ENCODE measurements at places on chromosomes 3 and 15.

- no peaks in the 10 kb centered on the region for H3K36me3 ChIP-seq
- H3K4me1 ChIP-seq, result no peaks in the 10 kb centered on the region
- H3K27ac ChIP-seq, result no peak overlapping the region
- DNase-seq, result no peak
These were observed 233.0 kb upstream of the SATB1 start for GRCh38 chr3:18657858-18658820.

DNA sequence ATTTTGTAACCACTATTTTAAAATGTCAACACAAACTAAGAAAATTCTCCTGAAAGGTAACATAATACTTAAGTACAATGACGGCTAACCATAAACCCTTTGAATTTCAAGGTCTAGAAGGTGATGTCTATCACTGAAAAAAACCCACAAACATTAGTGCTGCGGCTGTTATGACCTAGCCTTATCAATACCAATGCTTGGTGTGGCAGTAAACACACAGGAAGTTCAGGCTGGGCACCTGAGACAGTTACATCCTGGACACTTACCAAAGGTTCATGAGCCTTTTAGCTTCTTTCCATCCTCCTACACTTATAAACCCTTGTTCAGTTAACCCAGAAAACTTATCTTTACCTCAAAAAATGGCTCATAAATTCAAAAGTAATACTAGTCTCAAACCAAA lies 5.8 kb downstream of the HSPBAP1 start:
- H3K4me3 ChIP-seq, result no peak overlapping the region
- H3K36me3 ChIP-seq, result no peaks in the 10 kb centered on the region
- no peak for DNase-seq

- peak; percentile 16 for DNase-seq
- H3K27ac ChIP-seq, result no peak overlapping the region
- H3K4me3 ChIP-seq, result no peak overlapping the region
- no peaks in the 10 kb centered on the region for H3K4me1 ChIP-seq
- H3K36me3 ChIP-seq, result no peaks in the 10 kb centered on the region
- H3K27me3 ChIP-seq, result no peaks in the 10 kb centered on the region
These were observed 173.5 kb downstream of the ABHD5 start for GRCh38 chr3:43863966-43864933.

DNA sequence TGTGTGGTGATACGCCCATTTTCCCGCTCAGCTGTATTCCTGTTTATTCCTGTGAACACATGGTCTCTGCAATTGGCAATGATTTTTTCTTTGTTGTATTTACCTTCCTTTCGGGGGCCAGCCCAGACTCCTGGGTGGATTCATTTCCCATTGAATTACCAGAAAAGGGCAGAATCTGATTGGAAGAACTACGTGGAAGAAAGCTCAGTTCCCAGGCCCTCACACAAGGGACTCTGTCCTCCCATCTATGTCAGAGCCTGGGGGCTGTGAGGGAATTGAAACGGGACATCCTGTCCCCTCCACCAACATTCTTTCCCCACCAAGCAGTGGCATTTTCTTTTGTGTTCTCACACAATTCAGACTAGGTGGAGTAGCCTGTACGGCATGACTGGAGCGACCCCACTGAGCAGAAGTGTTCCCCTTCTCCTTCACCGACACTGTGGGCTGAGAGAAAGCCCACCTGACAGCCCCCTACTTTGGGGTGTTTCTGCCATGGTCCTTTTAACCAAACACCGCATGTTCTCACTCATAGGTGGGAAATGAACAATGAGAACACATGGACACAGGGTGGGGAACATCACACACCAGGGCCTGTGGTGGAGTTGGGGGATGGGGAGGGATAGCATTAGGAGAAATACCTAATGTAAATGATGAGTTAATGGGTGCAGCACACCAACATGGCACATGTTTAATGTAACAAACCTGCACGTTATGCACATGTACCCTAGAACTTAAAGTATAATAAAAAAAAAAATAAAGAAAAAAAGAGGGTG lies 32.1 kb upstream of the RFTN1 start:
- no peaks in the 10 kb centered on the region for H3K36me3 ChIP-seq
- H3K27me3 ChIP-seq, result no peaks in the 10 kb centered on the region
- no peak overlapping the region for H3K27ac ChIP-seq
- H3K4me1 ChIP-seq, result no peaks in the 10 kb centered on the region
- H3K4me3 ChIP-seq, result no peak overlapping the region

DNA sequence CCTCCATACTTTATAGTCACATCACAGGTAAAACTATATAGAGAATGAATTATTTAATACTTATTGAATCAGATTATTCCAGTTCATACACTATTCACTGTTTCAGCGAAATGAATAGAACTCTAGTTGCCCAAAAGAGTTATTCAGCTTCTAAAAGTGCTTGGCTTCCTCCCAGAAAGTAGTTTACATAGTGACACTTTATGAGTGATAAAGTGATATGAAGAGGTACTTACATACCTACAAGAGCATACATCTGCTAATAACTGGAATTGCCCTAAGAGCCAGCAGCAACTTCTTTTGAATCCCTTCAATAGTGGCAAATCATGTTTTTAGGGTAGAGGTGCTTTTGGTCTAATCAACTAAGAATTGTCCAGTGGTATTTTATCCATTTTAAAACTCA lies 635.1 kb upstream of the AGTR1 start:
- H3K4me1 ChIP-seq, result no peaks in the 10 kb centered on the region
- H3K27me3 ChIP-seq, result no peaks in the 10 kb centered on the region
- DNase-seq, result no peak
- H3K27ac ChIP-seq, result no peak overlapping the region
- no peaks in the 10 kb centered on the region for H3K36me3 ChIP-seq
- no peak overlapping the region for H3K4me3 ChIP-seq

DNA sequence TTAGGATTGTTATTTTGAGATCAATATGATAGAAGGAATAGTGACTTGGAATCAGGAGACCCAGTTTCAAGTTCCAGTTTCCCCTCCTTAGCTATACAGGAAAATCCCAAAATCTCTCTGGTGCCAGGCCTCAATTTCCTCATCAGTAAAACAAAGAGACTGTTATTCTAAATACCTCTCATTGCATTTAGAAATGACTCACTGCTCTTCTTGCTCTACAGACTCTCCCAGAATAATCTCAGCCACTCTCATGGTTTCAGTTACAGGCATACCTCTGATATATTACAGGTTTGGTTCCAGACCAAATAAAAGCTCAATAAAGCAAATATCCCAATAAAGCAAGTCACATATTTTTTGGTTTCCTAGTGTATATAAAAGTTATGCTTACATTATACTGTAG lies 28.3 kb downstream of the IMPG2 start:
- H3K36me3 ChIP-seq, result no peaks in the 10 kb centered on the region
- DNase-seq, result no peak
- H3K4me1 ChIP-seq, result no peaks in the 10 kb centered on the region
- no peaks in the 10 kb centered on the region for H3K27me3 ChIP-seq

DNA sequence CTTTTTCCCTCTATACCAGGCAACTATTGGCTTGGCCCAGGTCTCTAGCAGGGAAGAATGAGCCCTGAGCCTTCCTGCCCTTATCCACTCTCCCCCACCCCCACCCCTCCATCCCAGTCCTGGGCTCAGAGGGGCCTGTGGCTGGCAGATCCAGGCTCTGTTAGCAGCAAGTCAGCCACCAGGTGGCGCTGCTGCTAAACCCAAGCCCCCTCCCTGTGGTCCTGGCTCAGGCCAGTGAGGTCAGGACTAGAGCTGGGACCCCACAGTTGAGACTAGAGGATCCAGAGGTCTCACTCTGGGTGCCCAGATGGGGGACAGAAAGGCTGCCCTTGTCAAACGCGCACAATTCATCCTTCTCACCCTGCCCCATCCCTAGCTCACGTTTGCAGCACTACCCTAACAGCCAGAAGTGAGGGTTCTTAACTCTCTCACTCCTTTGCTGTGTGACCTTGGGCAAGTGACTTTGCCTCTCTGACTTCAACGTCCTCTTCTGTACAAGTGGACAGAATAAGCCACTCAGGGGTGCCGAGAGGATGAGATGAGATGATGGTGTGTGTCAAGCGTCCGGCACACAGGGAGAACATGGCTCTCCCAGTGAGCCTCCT lies 46.8 kb upstream of the SLC6A1 start:
- H3K36me3 ChIP-seq, result no peaks in the 10 kb centered on the region
- DNase-seq, result peak; percentile 86
- no peak overlapping the region for H3K4me3 ChIP-seq
- no peak overlapping the region for H3K27ac ChIP-seq
- H3K27me3 ChIP-seq, result no peaks in the 10 kb centered on the region
- no peaks in the 10 kb centered on the region for H3K4me1 ChIP-seq

DNA sequence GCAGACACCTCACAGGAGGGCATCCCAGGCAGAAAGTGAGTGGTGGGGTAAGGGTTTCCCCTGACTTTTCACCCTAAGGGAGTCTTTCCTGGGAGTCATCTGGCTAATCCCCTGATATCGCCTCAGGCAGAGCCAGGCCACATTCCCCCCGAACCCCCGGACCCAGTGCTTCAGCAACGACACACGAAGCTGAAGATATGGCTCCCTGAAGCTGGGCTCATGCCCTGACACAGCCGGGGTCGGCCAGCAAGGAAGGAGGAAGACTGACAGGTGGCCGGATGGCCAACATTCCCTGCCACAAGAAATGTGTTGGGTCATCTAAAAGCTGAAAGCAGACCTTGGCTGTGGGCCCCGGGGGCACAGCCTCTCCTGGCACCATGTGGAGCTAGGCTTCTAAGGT lies 14.4 kb downstream of the CHST13 start:
- H3K4me3 ChIP-seq, result no peak overlapping the region
- H3K4me1 ChIP-seq, result no peaks in the 10 kb centered on the region
- no peak for DNase-seq
- H3K27me3 ChIP-seq, result no peaks in the 10 kb centered on the region
- no peak overlapping the region for H3K27ac ChIP-seq
- H3K36me3 ChIP-seq, result no peaks in the 10 kb centered on the region

GRCh38 chr3:11611341-11611799 lies 32.3 kb downstream of the VGLL4 start:
- H3K36me3 ChIP-seq, result no peaks in the 10 kb centered on the region
- no peak overlapping the region for H3K27ac ChIP-seq
- H3K4me1 ChIP-seq, result peaks cover 27% of the 10 kb centered on the region
- DNase-seq, result no peak

DNA sequence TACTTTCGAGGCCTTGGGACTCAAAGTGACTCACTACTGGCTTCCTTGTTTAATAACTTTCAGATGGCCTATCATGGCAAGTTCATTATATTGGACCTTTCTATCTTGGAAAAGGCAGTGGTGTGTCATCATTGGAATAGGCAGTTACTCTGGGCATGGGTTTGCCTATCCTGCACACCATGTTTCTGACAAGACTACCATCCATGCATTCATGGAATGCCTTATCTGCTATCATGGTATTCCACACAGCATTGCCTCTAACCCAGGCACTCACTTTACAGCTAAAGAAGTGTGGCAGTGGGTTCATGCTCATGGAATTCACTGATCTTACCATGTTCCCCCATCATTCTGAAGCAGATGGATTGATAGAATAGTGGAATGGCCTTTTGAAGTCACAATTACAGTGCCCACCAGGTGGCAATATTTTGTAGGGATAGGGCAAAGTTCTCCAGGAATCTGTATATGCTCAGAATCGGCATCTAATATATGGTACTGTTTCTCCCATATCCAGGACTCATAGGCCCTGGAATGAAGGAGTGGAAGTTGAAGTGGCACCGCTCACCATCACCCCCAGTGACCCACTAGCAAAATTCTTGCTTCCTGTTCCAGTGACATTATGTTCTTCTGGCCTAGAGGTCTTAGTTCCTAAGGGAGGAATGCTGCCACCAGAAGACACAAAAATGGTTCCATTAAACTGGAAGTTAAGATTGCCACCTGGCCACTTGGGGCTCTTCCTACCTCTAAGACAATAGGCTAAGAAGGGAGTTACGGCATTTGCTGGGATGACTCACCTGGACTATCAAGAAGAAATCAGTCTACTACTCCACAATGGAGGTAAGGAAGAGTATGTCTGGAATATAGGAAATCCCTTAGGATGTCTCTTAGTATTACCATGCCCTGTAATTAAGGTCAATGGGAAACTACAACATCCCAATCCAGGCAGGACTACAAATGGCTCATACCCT lies 1161.4 kb downstream of the SI start:
- H3K4me3 ChIP-seq, result no peak overlapping the region
- no peak for DNase-seq
- no peaks in the 10 kb centered on the region for H3K27me3 ChIP-seq

DNA sequence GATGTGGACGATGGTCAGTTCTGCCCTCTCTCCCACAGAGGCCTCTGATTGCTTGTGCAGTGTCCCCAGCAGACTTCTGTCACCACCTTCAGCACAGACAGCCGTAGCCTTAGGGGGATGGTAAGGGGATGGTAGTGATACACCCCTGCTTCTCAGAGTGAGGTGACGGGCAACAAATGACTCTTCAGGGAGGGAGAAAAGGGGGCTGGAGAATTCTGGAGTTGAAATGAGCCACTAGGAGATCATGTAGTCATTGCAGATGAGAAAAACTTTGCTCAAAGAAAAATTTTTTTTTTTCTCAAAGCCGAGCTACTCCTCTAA lies 29.6 kb upstream of the TIMP4 start:
- H3K27me3 ChIP-seq, result no peaks in the 10 kb centered on the region
- no peak overlapping the region for H3K4me3 ChIP-seq
- H3K36me3 ChIP-seq, result no peaks in the 10 kb centered on the region
- DNase-seq, result no peak
- H3K4me1 ChIP-seq, result no peaks in the 10 kb centered on the region
- H3K27ac ChIP-seq, result peak overlapping the region; percentile 9

GRCh38 chr3:104878395-104878794 lies 488.3 kb upstream of the ALCAM start:
- no peaks in the 10 kb centered on the region for H3K36me3 ChIP-seq
- DNase-seq, result no peak
- no peaks in the 10 kb centered on the region for H3K4me1 ChIP-seq
- no peak overlapping the region for H3K27ac ChIP-seq

DNA sequence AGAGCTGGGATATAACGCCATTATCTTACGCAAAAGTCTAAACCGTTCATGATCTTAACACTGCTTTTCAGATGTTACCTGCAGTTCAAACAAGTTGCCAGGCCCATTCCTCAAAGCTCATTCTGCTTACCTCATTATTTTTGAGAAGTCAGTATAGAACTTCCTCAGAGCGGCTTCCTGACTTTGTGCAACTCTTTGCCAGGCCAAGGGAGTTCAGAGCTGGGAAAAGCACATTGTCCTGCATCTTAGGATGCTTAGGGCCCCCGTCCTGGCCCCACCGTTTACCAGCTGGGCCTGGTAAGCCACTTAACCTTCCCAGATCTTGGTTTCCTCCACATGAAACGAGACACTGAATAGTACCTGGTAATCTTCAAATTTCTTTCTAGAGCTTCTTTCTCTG lies 6.8 kb upstream of the C2CD4B start:
- H3K27me3 ChIP-seq, result no peaks in the 10 kb centered on the region
- DNase-seq, result no peak
- no peaks in the 10 kb centered on the region for H3K36me3 ChIP-seq
- H3K27ac ChIP-seq, result no peak overlapping the region
- no peak overlapping the region for H3K4me3 ChIP-seq
- no peaks in the 10 kb centered on the region for H3K4me1 ChIP-seq
